ENCODE measurements at places on chromosomes 12 and 14.
A peak's percentile ranks its signal among the peaks of the same experiment; 100 is the strongest.

DNA sequence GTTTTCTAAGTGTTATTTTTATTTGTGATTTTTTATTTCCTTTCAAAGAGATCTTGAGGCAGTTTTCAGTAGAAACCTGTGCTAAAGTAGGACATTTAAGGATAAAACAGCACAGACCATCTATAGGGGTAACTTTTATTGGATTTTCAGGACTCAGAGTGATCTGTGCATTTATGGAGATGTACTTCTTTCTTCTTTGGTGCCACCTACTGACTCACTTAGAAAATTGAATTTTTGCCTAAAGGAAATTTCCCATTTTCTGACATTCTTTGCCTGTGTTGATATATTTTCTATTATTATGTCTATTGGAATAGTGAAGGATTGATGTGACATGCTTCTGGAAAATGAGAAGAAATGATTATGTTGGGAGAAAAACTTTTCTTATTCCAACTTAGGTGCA is 113.0 kb downstream of the UNC79 start:
- peak; percentile 14 for DNase-seq

DNA sequence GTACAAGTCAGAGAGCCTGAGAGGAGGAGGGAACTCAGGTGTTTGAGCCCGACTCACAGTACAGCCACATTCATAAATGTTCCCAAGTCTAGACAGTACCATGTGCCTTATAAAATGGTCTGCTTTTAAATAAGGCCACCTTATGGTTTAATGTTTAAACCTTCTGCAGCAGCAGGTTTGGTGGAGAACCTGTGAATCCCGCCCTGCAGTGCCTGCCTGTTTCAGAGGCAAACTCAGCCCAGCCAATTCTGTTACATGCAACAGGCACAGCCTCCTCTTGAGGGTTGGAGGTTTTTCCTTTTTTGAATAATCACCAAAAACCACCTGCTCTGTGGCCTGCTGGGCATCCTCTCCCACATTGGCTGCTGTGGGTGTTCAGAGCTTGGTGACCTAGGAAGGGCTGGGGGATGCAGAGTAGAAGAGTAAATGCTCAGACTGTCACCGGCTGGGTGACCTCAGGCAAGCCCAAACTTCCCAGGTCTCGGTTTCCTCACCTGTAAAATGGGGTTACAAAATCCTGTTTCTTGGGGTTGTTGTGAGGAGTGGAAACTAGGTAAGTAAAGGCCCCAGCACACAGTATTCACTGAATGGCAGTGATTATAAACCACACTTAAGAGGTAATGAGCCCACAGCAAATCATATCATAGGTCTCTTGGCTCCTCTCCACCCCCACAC is 28.0 kb downstream of the NUAK1 start:
- DNase-seq, result no peak

DNA sequence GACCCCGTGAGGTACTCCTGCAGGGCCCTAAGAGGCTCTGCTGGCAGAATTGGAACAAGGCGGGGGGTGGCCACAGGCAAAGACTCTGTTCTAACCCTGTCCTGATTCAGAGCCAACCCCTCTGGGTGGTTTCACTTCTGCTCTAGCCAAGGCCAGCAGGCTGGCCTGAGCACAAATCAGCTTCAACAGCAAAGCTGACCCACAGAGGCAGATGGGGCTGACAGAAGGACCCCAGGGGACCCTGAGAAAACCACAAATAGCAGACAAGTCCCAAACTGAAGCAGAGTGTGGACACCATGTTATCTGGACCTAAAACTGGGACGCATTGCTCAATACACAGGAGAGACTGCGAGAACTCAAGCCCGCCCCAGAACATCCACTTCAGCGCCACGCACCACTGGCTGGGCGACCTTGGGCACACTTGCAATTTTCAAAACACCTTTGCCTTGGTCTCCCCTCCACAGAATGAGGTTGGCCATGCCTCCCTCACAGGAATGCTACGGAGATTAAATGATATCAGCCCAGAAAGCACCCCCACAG is 76.4 kb upstream of the DICER1 start:
- DNase-seq, result peak; percentile 56

GRCh38 chr12:126547905-126548304 is 1482.7 kb downstream of the AACS start:
- DNase-seq, result no peak

GRCh38 chr14:32368107-32368506 is 39.0 kb downstream of the AKAP6 start:
- no peak for DNase-seq

DNA sequence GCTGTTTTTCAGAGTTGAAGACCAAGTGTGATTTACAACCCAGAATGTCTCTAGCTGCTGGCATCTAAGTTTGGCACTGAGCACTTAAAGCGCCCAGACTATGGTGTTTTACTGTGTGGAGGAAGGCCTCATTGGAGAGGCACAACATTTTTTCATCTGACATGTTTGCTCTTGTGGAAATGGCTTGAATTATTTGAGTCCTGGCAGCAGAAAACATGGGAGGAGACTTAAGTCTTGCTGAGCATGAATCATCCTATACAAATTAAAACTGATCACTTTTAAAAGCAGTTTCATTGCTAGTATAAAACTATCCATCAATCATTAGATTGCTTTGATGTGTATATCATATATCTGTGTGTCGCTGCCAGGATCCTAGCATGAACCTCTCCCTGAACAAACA is 85.9 kb upstream of the REP15 start:
- DNase-seq, result no peak

- DNase-seq, result peak; percentile 14
Measured at GRCh38 chr14:105166571-105167302, 1.8 kb downstream of the JAG2 start.
